Stimulated activated CD8-positive, alpha-beta memory T cell treated with anti-CD3 and anti-CD28 coated beads, Interleukin-4, amount 100 ng/mL, for 4 hours (primary cell): ENCODE measurements at places on chromosomes 7 and 10.

DNA sequence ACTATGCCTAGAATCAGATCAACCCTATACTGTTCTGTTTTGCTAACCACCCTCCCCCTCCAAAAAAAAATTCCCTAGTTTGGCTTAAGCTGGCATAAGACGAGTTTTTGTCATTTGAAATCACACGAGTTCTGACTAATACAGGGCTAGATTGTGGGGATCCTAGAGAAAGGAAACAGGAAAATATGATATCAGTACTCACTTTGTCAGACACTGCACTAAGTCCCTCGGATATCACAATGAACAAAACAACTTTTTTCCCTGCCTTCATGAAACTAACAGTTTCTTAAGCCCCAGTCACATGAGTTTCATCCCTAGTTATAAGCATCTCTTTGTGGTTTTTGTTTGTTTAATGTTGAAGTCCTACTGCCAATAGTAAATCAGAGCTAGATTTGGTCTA, 118.5 kb downstream of the ITGB8 start:
- DNase-seq = no peak

GRCh38 chr10:63412304-63412703, 53.5 kb downstream of the JMJD1C start:
- DNase-seq = no peak

- DNase-seq = no peak
Measured at GRCh38 chr10:43900571-43900970, 251.9 kb upstream of the ZNF32 start.

DNA sequence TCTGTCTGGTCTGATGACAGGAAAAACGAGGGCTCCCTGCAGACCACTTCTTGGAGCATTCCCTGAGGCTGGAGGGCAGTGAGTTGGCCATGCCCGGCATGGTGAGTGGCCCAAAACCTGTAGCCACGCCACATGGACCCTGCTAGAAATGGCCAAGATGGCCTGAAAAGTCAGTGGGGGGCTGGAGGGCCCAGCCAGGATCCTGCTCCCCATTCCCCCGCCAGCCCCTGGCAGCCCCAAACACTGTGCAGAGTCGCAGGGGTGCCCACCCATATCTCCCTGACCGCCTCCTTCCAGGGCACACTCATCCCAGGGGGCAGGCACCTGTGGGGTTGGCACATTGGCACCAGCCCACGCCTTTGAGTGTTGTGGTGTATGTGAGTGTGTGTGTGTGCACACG, 18.7 kb upstream of the PPP2R2D start:
- no peak for DNase-seq

DNA sequence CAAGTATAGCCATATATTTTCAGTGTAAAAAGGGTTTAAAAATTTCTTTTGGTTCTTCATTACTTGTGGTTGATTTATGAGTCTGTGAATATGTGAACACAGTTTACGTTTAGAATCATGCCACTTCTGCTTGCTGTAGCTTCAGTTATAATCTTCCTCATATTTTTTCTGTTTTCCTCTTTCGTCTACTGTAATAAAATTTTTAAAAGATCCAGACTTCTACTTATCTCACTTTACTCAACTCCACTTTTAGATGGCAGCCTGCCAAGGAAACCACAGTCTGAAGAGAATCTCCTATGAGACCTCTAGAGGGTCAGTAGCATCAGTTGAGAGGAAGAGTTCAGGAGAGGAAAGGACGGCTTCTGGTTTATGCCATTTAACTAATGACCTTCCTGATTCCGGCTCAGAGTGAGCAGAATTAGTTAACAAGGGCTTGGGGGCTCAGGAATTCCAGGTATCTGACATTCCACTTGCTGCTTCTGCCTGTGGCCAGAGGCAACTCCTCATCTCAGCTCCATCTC, 21.4 kb downstream of the CREB5 start:
- no peak for DNase-seq

- DNase-seq = no peak
Measured at GRCh38 chr7:152674860-152675758, 832 bp downstream of the XRCC2 start.

DNA sequence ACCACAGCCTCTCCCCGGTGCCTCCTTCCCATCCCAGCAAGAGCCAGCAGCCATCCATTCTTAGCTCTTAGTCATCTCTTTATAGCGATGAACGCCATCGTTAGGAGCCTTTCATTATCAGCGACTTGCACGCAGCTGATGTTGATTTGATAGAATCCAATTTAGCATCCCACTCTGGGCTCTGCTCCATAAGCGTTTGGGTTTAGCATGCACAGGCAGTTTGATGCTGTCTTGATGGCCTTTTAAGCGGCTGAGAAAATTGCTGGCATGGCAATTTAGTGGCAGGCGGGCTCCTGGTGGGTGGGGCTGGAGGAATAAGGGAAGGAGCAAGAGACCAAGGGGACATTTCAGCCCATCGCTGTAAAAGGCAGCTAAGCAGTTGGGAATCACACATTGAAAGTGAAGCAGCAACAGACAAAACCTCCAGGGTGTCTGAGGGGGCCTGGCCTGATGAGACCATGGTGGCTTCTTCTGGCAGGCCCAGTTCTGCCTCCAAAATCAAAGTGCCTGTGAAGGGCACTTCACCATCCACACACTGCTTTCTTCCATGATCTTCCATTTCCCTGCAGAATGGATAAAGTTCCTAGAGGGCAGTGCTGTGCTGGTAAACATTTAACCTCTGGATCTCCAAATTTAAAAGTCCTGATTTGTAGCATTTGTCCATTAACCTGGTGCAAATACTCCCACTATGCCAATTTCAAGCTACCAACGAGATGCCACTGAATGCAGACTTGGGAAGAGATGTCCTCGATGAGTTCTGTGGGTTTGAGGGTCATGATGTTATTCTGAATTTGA, 107.8 kb upstream of the PLXNA4 start:
- DNase-seq = no peak

DNA sequence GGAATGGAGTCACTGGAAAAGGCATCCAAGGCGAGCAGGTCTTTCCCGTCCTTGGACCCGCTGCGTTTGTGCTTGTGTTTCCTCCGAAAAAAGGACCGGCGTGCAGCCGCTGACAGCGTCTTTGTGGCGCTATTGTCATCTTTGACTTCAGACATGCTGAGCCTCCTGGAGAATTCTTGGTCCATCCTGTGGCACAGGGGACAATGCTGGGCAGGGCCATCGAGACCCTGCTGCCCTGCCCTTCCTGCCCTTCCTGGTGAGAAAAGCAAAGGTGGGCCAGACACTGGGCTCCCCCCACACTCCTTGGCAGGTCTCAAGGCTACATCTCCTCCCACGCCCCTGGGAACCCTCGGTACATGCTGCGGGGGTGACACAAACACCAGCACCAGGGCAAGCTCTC, 120.9 kb downstream of the DLG5 start:
- DNase-seq = no peak

DNA sequence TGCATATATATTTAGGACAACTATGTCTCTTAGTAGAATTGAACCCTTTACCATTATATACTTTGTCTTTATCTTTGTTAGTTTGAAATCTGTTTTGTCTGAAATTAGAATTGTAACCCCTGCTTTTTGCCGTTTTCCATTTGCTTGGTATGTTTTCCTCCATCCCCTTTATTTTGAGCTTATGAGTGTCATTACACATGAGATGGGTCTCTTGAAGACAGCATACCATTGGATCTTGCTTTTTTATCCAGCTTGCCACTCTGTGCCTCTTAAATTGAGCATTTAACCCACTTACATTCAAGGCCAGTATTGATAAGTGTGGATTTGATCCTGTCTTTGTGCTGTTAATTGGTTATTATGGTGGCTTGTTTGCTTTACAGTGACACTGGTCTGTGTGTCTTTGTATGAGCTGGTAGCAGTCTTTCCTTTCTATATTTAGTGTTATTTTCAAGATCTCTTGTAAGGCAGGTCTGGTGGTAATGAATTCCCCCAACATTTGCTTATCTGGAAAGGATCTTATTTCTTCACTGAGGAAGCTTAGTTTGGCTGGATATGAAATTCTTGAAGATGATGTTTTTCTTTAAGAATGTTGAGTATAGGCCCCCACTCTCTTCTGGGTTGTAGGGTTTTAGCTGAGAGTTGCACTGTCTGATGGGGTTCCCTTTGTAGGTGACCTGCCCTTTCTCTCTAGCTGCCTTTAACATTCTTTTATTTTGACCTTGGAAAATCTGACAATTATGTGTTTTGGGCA, 149.5 kb downstream of the AHR start:
- no peak for DNase-seq

DNA sequence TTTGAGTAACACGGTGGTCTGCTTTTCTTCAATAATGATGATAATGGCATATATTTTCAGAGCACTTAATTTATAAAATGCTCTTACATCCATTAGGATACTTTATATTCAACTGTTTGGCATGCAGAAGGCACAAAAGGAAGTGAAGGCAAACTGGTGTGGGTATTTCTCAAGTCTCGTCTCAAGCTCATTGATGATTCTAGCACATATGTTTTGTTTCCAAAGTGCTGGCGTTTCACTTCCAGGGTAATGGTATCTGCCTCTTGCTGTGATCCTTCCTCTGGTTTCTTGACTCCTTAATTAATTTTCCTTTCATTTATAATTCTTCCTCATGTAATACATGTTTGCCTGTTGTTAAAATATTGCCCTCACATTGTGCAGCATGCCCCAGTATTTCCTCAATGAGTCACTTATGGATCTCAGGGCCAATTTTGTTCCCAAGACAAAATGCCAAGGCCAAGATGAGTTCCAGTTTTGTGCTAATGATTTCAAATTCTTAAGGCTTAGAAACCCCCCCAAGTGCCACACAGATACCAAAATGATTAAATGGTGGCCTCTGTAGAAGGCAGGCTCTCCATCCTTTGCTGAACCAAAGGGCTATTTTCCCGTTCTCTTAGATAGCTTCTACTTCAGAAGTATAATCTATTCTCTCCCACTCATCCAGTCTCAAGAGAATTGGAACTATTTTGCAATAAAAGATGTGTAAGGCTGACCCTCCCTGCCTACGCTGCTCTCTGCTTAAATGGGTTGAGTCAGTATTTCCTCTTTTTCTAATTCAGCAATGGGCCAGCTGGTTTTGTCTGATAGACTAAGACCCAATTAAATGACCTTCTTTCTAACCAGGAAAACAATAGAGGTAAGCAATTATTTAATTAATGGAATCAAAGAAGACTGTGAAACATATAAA, 171.2 kb downstream of the ZNF365 start:
- DNase-seq = no peak

DNA sequence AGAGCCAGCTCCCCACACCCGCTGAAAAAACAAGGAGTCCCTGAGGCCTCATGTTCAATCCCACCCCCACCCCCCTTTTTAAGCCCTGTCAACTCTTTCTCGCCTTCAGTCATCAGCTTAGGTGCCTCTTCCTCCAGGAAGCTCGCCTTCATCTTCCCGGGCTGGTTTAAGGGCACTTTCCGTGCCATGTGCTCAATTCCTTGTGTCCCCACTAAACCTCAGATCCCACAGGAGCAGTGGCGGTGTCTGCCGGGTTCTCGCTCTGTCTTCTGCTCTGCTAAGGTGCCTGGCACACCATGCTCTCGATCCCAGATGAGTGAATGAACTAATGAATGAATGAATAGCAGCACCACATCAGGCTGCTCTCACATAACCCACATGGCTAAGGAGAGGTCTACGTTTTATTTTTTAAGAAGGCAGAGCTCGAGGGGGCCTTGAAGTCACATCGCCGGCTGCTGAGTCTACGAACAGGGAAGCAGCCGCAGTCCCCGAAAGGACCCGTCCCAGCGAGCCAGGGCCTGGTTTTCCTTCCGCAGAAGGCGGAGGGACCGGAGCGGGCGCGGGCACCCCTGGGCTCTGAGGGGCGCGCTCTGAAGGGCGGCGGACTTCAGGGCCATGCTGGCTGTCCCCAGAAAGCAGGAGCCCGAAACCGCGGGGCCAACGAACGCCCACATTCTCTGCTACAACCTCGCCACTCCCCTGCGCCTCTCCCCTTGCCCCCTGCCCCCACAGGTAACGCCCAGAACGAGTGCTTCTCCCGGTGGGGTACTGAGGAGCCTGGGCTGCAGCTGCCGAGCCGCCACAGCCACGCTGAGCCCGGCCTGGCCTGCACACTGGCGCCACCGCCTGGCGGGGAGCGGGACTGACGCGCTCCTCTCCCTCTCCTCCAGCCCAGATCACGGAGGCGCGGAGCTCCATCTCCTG, 73.4 kb upstream of the KCNMA1 start:
- peak; percentile 7 for DNase-seq

DNA sequence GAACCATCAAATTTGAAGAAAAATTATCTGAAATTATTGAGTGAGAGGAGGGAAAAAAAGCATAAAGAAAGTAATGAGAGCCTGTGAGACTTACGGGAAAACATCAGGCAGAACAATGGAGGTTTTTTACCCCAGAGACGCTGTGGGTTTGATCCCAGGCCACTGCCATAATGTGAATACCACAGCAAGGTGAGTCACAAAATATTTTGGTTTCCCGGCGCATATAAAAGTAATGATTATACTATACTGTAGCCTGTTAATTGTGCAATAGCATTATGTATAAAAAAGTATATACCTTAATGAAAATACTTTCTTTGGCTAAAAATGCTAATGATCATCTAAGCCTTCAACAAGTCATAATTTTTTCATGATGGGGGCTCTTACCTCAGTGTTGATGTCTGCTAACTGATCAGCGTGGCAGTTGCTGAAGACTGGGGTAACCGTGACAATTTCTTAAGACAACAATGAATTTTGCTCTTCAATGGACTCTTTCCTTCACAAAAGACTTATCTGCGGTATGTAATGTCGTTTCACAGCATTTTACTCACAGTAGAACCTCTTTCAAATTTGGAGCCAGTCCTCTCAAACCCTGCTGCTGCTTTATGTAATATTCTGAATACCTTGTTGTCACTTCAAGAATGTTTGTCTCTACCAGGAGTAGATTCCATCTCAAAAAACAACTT, 97.0 kb upstream of the FAM20C start:
- DNase-seq = no peak

- no peak for DNase-seq
Measured at GRCh38 chr10:18140149-18140956, at the start of gene CACNB2. Gene CACNB2 (plus strand): TSS chr10:18140424.

GRCh38 chr10:110459600-110459999, 38.1 kb upstream of the DUSP5 start:
- no peak for DNase-seq

- DNase-seq = no peak
Measured at GRCh38 chr7:30859940-30860496, 51.6 kb upstream of the AQP1 start.

GRCh38 chr7:152615031-152615741, 60.8 kb downstream of the XRCC2 start:
- DNase-seq = no peak
